ENCODE measurements at places on chromosomes 11 and 22. TPM values are rescaled to one million over a fixed set of nuclear protein-coding genes. Genes with fewer than 3 reads are reported as not detected.

The NXPE2 gene
- 28.1 TPM for total RNA-seq

DNA sequence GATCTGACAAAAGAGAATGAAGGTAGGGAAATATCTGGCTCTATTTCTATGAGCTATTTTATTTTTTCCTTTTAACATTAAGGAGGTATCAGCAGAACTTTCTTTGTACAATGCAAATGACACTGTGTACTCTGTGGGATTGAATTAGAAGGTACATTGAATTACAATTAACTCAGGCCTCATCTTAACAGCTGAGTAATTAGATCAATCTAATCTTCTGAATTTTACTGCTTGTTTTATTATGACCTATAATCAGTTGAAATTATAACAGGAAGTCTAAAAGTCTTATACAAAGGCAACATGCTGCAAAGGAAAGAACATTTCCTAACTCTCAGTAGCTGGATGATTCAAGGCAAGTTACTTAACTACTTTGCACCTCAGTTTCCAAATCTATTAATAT, 69.8 kb downstream of the RELT start:
- no peak for DNase-seq

GRCh38 chr11:35173616-35174566, 34.9 kb downstream of the CD44 start:
- DNase-seq, result no peak

GRCh38 chr11:70107756-70108155, 29.6 kb downstream of the ANO1 start:
- no peak for DNase-seq

DNA sequence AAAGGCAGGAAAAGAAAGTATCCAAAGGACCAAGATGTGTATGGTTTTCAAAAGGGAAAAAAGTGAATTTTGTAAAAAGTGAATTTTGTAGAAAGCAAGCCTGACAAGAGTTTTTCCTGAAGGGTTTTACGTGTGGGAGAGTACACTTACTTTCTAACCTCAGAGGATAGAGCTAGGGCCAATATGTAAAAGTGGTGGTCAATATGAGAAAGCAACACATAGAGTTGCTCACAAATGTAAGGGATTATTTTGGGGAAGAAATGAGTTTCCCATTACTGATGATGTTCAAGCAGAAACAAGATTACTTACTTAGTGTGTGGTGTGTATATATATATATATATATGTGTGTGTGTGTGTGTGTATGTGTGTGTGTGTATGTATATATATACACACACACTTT, 162.5 kb downstream of the SWAP70 start:
- DNase-seq, result no peak

GRCh38 chr22:40000171-40000570, 5.4 kb downstream of the FAM83F start:
- DNase-seq, result no peak

- no peak for DNase-seq
These were observed 29.1 kb upstream of the FGF19 start for GRCh38 chr11:69732910-69733309.
